Cortex of kidney (tissue), 1 donor: ENCODE measurements at places on chromosomes 13 and 19.

- no peak for DNase-seq
Observed at GRCh38 chr19:45408830-45409556, 2.5 kb downstream of the POLR1G start.

GRCh38 chr19:44072543-44073401 is 813 bp downstream of the ZNF284 start:
- DNase-seq = no peak

GRCh38 chr19:35460608-35461007 is 12.6 kb downstream of the FFAR2 start:
- no peak for DNase-seq

GRCh38 chr13:51768378-51768921 is 35.5 kb downstream of the DHRS12 start:
- DNase-seq = no peak

DNA sequence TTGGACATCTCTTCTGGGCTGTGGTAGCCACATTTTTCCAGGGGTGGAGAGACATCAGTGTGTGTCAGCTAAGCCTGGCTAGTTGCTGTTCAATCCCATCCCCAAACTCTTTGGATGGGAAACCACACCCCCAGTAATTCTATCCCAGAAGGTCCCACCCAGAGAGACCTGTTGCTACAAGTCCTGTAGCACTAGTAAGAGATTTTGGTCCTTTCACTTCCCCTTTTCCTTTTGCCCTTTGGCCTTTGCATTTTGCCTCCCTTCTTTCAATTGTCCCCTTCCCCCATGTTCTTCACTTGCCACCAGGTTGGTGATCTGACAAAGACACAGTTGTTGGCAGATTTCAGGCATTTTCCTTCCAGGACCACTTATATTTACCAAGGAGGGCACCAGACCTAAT is 3.8 kb downstream of the CBY2 start:
- DNase-seq = no peak

DNA sequence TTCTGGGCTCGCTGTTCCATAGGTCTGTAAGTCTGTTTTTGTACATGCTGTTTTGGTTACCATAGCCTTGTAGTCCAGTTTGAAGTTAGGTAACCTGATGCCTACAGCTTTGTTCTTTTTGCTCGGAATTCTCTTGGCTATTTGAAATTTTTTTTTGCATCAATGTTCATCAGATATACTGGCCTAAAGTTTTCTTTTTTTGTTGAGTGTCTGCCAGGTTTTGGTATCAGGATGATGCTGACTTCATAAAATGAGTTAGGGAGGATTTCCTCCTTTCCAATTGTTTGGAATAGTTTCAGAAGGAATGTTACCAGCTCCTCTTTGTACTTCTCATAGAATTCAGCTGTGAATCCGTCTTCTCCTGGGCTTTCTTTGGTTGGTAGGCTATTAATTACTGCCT is 397.8 kb upstream of the HTR2A start:
- no peak for DNase-seq

DNA sequence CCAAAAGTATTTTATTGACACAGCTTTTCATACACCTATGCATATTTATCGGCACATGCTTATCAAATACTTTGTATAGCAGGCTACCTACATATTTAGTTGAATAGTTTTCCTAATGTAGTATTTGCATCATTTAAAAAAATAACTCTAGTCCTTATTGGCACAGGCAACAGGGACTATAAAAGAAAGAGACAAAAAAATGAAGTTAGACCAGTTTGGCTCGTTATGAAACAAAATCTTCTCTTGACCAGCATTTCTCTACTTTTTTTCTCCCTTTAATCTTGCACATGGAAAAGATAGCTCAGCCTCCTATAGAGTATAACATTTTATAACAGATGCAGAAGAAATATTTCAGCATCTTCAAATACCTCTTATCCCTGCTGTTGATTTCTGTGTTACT is 794.8 kb upstream of the MIR17HG start:
- DNase-seq = no peak

DNA sequence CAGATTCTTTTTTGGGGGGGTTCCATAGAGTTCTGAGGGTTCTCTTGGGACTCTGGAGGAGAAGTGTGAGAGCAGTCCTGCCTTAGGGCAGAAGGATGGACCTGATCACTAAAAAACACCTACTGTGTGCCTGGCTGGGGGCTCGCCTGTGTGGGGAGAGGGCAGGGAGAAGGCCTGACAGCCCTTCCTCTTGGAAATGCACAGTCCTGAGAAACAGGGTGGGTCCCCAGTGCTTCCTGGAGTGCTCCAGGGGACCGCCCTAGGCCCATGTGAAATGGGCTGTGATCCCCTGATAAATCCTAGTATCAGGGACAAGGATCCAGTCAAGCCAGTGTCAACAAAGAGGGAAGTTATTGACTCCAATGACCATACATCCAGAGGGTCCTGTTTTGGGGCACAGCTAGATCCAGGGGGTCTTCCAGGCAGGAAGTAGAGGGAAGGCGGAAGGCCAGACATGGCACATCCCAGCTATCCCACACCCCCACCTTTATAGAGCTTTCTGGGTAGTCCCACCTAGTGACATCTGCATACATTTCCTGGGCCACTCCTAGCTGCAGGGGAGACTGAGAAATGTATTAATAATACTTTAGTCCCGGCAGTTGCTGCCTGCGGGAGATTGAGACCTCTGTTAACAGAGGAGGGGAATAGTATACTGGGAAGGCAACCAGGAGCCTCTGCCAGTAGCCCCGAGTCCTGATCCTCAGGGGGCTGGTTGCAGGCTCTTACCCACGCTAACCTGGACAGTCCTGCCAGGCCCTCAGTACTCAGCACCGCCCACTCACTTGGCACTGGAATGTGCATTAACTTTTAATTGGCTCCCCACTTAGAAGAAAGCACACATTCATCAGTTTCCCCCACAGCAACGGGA is 13.7 kb downstream of the BCKDHA start:
- DNase-seq = no peak

GRCh38 chr19:55461974-55462626 is 658 bp upstream of the ISOC2 start:
- no peak for DNase-seq

- no peak for DNase-seq
Observed at GRCh38 chr19:44401139-44402115, at the start of gene ZNF285. Gene ZNF285 (minus strand): TSS chr19:44401608. CDS start chr19:44397213, 4,395 bp downstream.

DNA sequence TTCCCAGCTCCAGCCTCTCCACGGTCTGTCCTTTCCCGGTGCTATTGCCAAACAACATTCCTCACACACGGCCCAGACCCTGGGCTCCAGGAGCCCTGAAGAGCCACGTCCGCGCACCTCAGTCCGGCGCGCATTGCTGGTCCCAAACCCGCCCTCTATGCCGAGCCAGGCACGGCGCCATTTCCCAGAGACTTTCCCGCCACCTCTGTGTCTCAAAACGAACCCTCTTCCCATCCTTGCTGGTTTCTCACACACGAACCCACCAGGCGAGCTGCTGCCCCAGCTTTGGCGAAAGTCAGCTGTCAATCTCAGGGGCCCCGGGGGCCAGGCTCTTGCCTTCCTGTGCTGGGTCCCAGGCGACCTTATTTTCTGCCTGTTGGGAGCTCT is 28.0 kb upstream of the F7 start:
- no peak for DNase-seq

GRCh38 chr13:45040622-45041021 is 51.3 kb downstream of the GPALPP1 start:
- no peak for DNase-seq

DNA sequence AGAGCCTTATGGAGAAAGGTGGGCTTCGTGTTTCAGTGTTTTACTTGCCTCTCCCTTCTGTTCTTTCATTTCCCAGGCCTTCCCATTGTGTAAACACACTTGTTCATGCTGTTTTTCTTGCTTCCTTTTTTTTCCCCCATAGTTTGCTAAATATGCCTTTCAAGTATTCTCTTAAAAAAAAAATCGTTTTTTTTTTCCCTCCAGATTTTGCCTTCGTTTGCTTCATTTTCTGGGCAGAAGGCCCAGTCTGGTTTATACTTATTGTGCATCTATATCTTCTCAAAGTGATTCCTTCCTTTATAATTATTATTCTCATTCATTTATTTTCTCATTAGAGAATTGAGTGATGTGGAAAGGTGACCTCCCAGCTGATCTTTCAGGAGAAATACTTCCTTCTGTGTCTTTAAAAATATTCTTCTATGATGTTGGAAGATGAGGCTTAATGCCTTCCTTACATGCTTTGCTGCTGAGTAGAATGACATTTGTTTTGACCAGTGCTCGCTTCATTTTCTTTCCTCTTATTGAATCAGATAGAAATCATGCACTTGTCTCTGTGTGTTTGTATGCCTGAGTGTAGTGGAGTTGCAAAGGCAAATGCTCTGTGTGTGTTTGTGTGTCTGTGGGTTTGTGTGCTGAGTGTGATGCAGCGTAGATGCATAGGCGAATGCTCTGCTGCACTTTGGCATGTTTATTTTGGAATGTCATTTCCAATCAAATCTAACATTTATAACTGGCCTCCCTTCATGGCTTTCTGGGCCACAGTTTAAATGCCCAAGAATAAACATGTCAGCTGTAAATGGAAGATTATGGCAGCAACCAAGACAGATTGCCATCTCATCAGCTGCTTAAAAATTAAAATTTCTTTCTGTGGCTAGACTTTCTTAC is 591.4 kb downstream of the FGF9 start:
- DNase-seq = no peak

GRCh38 chr13:29270271-29270985 is 325.1 kb downstream of the SLC7A1 start:
- DNase-seq = no peak

GRCh38 chr19:50897612-50898011 is 13.6 kb downstream of the KLK4 start:
- DNase-seq = no peak
